ENCODE measurements at places on chromosomes 1 and 21.
A peak's percentile ranks its signal among the peaks of the same experiment; 100 is the strongest.

DNA sequence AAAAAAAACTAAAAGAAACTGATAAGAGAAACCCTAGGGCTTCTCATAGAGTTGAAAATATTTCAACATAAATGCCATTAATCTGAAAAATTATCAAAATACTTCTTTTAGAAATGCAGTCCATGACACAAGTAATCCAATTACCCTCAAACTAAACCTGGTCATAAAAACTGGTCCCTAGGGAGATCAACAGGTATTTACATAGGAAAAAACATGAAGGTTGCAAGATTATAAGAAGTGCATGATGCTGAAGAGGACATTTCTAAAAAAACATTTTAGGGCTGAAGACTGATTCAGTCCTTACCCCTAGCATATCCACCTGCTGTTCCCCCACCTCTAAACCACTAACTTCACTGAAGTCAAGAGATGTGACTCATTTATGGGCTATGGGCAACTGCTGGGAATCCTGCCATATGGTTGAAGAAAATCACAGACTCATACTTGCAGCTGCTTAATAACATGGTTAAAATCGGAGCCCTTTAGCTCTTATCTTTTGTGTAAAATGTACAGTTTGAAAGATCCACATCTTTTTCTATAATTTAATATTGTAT lies 131.0 kb upstream of the RUNX1 start:
- peak; percentile 71 for ATAC-seq

DNA sequence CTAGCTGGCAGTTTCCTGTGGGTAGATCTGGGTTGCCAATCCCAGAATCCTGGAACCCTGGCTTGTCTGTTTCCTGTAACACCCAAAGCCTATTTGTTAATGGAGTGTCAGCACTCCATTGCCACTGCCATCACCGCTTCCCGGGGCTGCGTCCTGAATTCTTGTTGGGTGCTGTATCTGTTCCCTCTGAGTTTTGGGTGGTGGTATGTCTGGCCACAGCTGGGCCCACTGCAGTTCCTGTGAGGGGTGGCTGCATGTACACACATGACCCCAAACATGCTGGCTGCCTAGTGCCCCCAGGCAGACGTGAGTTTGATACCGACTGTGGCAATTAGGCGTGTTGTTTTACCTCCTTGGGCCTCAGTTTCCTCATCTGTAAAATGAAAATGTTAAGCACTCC lies 29.3 kb downstream of the NAV1 start:
- ATAC-seq, result no peak

GRCh38 chr1:162070094-162070748 lies 730 bp downstream of the NOS1AP start:
- no peak for ATAC-seq

- peak; percentile 64 for ATAC-seq
Observed at GRCh38 chr21:45981151-45982091, at the start of gene COL6A1. TSS of gene COL6A1 (plus strand) at chr21:45981770. CDS start at chr21:45981851, 81 bp downstream.

- ATAC-seq, result no peak
Observed at GRCh38 chr1:47572731-47573430, 135.0 kb downstream of the FOXD2 start.

GRCh38 chr1:26353210-26353859 lies 595 bp downstream of the CRYBG2 start:
- ATAC-seq, result no peak

DNA sequence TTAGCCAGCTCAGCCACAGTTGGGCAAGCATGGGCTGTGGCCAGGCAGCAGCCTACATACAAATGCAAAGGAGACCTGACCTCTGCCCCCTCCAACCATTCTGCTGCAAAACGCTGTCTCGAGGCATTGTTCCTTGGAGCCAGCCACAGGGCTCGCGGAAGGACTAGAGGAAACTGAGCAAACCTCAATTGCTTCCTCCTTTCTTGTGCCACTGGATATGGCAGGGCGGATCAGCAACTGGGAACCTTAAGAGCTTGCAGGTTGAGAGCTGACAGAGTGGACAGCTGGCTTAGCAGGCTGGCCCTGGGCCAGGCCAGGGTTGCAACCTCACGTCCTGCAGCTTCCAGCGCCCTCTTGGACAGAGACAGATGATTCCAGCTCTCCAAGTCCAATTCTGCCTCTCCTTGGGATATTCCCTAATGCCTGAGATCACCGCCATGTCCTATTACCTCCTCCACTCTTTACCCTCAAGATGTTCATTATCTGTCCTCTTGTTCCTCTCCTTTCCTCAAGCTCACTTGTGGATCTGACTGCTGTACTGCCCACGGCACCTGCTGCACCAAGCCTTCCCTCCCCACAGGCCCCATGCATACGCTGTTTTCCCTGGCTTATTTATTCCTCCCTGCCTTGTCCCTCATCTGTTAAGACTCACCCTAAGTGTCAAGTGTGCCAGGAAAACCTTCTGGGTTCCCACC lies 67.5 kb downstream of the SDC3 start:
- no peak for ATAC-seq

DNA sequence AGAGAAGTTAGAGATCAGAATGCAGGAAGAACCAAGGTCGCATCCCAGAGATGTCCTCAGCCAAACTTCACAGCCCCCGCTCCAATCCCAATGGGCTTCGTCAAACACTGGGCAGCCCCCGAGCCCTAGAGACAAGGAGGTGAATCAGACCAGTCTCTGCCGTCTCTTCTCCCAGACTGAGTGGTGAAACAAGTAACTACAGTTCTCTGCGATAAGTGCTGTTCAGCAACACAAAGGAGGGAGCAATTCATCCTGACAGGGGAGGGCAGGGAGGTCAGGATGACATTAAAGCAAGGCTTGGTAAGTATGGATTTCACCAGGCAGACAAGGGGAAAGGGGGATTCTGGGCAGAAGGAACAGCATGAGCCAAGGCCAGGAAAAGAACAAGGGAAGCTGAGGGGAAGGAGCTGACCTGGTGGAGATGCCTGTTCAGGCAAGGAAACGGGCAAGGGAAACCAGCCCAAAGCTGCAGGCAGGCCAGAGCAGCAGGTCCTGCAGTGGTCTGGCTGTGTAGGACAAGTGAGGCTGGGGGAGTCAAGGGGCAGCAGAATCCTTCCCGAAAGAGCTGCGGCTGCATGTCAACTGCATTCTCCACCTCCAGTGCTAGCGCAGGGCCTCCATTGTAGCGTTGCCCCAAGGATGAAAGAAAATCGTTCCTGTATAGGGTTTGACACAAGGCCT lies 13.6 kb upstream of the ERI3 start:
- no peak for ATAC-seq

DNA sequence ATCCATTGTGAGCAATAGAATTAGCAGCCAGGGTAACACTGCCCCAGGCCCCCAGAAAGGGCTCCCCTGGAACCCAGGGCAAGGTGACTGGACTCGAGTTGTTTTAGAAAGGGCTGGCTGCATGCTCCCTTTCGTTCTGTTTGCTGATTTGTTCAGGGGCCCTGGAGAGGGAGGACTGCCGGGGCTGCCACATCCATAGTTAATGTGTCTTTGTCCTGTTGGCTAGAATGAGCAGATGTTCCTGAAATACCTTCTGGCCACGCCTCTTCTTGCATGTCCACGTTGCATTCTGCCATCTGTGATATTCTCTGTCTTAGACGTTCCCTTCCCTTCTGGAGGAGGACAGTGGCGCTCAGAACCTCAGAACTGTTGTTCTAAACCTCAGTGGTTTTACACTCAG lies 118.8 kb downstream of the AJAP1 start:
- ATAC-seq, result no peak

DNA sequence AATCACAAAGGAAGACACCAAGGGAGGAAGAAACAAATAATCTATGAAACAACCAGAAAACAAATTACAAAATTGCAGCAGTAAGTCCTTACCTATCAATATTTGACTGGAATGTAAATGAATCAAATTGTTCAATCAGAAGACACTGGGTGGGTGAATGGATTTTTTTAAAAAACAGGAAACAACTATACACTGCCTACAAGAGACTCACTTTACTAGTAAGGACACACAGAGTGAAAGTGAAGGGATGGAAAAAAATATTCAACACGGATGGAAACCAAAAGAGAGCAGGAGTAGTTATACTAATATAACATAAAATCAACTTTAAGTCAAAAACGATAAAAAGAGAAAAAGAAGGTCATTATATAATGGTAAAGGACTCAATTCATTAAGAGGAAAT lies 6.4 kb upstream of the PRSS38 start:
- ATAC-seq, result no peak

DNA sequence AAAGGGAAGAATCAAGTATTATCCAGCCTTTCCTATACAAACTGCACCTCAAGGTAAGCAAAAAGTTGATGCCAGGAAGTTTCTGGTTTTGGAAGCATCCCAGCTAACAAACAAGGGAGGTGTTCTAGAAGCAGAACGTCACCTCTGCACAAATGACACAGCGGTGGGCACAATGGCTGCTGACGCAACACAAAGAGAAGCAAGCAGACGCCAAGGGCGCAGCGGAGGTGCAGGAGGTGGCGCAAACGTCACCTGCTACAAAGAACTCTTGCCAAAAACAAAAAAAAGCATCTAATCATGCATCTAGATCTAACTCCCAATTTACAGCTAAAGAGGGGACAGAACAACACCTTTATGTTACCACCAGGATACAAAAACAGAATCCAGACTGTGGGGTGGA lies 88.5 kb downstream of the NPHP4 start:
- ATAC-seq, result no peak

- ATAC-seq, result peak; percentile 98
Observed at GRCh38 chr1:209607102-209607794, 23.7 kb downstream of the CAMK1G start.

DNA sequence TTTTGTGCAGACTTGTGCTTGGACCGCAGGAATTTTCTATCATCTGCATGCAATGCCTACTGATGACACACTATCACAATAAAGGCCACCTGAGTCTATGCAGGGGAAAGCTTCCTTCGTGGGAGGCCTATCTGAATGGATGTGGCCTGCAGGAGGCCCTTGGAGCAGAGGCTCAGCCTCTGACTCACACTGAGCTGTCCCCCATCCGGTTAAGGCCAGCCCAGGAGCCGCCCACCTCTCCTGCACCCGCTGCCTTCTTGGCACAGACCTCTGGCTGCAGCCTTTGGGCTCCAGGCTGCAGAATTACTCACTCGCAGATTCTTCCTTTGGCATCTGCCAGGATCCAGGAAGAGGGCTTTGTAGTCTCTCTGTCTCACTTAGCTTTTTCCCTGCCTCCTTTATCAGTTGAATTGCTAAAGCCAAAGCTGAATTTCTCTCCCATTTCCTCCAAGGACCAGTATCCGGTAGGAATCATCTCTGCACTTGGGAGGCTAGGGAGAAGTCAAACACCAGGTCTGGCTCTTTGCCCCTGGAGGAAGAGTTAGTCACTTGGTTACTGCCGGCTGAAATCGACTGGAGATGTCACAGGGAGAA lies 65.1 kb upstream of the JUN start:
- peak; percentile 96 for ATAC-seq

- no peak for ATAC-seq
Observed at GRCh38 chr1:86365896-86366295, 30.2 kb downstream of the ODF2L start.

GRCh38 chr1:55180075-55180670 lies 35.0 kb downstream of the USP24 start:
- no peak for ATAC-seq

GRCh38 chr1:199482426-199482825 lies 545.1 kb upstream of the NR5A2 start:
- ATAC-seq, result no peak

DNA sequence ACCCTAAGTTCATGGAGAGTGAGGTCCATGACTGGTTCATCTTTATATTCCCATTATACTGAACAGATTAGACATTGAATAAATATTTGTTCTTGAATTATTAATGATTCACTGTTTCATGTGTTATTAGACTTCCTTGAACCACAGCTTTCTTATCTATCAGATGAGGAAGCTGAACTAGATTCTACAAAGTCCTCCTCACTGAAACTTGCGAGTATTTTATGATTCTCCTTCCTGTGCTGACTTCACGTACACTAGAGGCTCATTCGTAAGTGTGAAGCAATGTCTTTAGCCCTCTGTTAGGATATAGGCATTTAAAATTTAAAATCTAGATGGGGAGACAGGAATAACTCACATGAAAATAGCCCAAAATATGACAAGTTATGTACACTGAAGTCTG lies 95.6 kb upstream of the IRF2BP2 start:
- no peak for ATAC-seq

- peak; percentile 17 for ATAC-seq
Observed at GRCh38 chr1:206575165-206575893, 36.9 kb downstream of the EIF2D start.

- ATAC-seq, result no peak
Observed at GRCh38 chr1:202248861-202249260, 55.3 kb downstream of the LGR6 start.

- ATAC-seq, result no peak
Observed at GRCh38 chr1:159941141-159941540, 4.3 kb downstream of the IGSF9 start.

GRCh38 chr1:41360074-41360785 lies 1.0 kb upstream of the FOXO6 start:
- no peak for ATAC-seq

DNA sequence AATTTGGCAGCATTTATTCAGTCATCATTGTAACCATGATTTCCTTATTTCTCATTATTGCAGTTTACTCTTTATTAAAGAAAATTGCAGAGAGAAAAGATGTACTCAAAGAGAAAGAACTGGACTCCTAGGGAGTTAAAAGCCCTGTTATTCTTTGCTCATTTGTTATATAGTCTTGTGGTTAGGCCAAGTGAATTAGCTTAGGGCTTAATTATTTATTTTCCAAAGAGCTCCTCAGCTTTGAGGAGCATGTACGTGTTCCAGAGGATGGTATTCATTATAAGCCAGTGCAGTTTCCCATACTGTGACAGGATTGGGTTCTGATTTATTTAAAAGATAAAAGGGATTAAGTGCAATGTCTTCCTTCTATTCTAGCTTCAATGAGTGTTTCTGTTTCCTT lies 86.4 kb downstream of the GPR161 start:
- ATAC-seq, result no peak

DNA sequence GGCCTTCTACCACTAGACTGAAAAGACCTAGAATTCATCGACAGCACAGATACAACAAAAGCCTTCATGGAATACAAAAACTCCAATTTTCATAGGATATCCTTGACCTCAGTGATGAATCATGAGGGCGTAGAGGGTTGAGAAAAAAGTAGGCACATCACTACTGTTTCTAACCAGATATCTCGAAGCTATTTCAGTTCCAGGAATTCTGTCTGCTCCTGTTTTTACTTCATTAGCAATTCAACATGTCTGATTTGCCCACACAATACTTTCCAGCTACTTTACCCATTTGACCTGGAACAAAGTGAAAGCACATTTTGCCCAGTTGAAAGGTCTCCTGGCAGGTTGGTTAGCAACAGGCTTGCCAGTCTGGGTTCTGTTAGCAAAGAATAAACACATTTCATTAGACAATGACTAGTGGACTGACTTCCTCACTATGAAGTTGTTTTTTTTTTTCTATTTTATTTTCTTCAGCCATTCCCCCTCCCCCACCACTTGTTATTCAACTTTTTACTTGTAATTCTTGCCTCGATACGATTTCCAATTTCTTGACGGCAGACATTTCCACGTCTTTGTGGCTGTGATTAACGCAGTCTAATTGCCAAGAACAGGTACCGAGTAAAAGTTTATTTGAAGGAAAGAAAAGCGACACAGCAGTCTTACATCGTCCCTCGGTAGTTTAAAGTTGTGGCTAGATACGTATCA lies 4.0 kb upstream of the ZBTB18 start:
- ATAC-seq, result no peak

DNA sequence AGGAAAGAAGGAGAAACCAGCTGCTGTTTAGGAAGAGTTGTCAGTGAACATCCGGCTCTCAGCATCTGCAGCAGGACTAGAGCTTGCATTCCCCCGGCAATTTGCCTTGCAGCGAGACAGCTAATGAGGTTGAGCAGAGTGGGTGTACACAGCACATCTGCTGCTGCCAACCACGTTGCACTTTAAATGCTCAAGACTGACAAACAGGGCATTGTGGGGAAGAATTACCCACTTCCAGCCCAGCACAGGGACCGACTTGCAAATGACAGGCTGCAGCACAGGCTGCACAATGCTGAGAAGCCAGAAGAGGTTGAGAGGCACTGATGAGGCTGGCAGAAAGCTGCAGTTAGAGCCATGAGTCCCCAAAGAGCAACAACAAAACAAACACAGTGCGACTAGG lies 47.5 kb upstream of the PLA2G2C start:
- ATAC-seq, result no peak
